ENCODE measurements at places on chromosomes 4 and X.

DNA sequence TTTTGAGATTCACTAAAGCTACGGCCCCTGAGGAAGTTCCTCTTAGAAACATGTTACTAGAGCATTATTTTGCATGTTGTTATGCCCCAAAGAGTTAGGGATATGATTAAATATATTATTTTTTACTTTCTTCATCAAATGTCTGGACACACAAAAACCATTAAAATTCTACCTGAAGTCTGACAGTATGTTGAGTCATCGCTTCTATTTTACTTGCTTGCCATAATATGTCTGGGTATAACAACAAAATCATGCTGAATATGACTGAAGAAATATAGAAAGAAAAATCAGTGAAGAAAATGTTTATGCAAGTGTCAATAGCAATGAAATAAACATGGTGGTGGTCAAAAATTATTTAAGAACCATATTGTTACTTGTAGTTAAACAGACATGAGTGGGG, 1818.5 kb upstream of the ADGRL3 start:
- DNase-seq, result no peak

DNA sequence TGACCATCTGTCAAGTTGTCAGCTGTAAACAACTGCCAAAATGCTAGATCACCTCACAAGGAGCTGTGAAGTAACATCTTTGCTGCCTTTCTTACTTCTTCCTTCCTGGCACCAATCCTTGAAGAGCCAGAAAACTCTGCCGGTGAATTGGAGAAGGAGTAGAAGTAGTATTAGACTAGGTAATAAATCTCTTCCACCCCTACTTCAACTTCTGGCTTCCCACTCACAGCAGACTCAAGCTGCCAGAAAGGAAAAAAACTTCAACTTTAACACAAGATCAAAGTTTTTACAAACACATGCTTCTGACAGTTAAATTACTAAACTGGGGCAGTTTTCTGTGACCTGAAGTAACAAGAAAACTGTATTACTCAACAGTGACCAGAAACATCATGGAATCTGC, 164.7 kb upstream of the SLC7A11 start:
- no peak for DNase-seq

- no peak for DNase-seq
Measured at GRCh38 chr4:67886281-67886680, 2.5 kb upstream of the TMPRSS11D start.

- no peak for DNase-seq
Measured at GRCh38 chr4:109022961-109023360, 260.1 kb upstream of the ETNPPL start.

DNA sequence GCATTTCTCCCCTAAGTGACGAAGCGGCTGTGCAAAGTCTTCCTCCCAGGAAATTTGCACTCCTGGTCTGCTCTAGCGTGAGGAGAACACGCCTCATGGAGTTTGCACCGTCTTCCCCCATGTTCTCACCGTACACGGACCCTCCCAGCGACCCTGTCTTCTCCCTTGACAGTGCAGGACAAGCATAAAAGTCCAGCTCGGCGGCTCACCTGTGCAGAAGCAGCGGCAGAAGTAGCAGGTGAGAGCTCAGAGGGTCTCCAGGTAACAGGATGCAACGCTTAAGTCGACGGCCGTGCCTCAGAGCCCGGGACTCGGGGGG, 314 bp downstream of the P2RY8 start:
- no peak for DNase-seq
